NCI-H345 (cell line): ENCODE measurements at places on chromosomes 7 and 10.
A peak's percentile ranks its signal among the peaks of the same experiment; 100 is the strongest.

- peak; percentile 77 for DNase-seq
Measured at GRCh38 chr7:97006055-97006815, 882 bp downstream of the DLX6 start.

DNA sequence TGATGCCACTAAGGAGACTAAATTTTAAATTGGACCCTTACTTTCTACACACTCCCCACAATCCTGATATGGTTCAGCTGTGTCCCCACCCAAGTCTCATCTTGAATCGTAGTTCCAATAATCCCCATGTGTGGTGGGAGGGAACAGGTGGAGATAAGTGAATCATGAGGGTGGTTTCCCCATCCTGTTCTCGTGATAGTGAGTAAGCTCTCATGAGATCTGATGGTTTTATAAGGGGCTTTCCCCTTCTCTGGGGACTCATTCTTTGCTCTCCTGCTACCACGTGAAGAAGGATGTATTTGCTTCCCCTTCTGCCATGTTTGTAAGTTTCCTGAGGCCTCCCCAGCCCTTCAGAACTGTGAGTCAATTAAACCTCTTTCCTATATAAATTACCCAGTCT lies 18.4 kb upstream of the BET1 start:
- DNase-seq, result no peak

DNA sequence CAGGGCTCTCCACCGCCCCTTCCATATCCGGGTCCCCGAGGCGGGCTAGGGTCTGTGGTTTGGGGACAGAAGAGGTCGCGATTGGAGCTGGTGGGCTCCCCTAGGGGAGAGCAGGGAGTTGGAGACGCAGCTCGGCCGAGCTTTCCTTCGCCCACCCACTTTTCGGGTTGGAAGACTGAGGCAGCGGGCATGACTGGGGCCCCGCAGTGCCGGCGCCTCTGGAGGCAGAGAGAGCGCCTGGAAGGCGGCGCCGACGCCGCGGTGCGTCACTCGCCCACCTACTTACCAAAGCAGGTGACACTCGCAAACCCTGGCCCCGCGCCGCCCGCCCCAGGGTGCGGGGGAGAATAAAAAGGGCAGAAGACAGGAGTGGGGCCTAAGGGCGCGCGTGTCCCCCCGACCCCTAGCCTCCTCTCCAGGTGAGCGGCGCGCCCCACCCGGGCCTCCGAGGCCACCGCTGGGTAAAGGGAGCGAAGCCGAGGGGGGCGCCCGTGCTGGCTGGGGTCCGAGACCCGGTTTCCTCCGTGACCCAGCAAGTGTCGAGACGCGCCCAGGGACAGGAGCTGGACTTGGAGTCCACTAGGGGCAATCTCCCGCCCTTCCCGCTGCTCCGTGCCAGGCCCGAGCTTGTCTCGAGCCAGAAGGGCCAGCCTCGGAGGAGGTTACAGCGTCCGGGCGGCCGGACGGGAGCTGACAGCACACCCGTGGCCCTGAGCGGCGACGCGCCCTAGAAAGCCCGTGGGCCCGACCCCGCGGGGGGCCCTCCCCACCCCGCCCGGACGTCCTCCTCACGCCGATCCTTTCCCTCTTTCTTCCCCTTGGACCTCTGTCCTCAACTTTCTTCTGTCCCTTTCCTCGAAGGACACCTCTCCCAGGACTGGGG lies 34.4 kb upstream of the GRID1 start:
- no peak for DNase-seq

DNA sequence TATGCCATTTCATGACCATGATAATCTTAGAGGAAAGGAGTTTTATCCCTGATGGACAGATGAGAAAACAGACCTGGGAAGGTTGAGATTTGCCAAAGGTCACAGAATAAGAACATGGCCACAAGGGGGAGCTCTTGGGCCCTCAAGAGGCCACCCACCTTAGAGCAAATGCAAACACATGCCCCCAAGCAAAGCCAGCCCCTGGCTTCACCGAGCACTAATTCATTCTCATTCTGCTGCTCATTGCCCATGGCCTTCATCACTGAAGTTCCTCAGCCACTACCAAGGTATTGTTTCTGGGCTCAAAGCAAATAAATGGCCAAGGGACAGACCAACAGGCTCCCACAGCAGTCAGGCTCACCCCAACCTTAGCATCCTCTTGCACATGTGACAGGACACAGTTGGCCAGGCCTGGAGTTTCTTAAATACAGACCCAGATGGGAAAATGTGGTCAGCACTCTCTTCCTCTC lies 44.2 kb downstream of the PDLIM1 start:
- DNase-seq, result peak; percentile 47

DNA sequence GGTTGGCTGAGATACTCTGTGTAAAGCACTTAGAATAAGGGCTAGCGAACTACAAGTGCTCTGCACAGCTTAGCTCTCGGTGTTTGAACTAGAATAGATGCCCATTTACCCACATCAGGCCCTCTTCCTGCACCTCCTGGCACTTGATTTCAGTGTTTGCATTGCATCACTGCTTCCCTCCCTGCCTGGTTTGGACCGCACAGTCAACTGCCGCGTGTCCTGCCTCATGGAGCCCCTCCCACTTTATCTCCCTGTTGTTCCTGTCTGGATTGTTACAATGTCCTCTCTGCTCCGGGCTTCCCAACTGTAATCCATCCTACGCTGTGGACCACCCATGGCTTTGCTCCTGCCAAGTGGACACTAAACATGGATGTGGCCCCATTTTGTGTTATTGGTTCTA lies 2.3 kb downstream of the FAM107B start:
- no peak for DNase-seq

DNA sequence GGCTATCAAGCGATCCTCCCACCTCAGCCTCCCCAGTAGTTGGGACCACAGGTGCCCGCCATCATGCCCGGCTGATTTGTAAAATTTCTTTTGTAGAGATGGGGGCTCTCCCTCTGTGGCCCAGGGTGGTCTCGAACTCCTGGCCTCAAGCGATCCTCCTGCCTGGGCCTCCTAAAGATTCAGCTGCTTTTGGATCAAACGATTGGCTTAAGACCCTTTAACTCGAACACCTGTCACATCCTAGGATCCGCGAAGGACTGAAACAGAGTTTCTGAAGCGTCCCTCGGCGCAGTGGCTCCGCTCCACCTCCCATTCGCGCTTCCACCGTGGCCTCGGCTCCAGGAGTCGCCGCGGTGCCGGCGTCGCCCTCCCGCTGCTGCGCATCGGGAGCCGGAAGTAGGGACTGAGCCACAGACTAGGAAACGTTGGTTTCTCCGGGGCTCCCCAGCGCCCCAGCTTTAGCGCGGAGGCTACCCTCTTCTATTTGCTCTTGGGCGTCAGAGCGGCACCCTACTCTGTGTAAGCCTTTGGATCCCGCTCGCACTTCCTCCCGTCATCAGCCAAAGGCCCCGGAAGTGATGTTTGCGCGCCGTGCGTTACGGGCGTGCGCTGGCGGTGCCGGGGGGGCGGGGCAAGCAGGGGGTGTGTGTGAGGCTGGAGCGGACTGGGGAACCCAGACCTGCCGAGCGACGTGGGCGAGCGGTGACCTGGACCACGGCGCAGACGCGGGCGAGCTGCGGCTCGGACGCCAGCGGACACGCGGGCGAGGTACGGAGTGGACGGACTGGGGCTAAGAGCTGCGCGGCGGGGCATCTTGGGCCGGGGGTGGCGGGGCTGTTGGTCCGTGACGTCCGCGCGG lies 53.0 kb downstream of the KCTD7 start:
- DNase-seq, result peak; percentile 95

- DNase-seq, result no peak
Measured at GRCh38 chr10:52668024-52668423, 104.6 kb downstream of the MBL2 start.

DNA sequence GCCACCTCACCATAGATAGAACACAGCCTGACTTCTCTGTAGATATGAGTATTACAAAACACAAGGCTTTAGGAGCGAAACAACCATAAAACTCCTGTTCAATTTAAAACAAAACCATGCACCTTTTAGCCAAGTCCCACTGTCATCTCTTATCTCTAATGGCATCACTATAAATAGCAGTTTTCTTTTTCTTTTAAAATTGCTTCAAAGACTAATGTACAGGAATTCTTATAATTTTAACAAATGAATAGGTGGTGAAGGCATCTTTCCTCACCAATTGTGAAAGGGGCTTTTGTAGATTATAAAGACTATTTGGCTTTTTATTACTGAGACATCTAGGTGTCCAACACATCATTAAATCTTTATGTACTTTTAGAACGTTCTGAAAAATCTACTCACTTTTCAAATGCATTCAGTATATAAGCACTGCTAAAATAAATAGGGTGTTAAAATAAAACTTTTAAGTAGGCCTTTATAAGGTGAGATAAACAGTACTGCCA lies 205.7 kb upstream of the GRM3 start:
- DNase-seq, result no peak

- DNase-seq, result peak; percentile 2
Measured at GRCh38 chr10:117214401-117214800, 17.1 kb downstream of the KCNK18 start.

GRCh38 chr7:4739528-4739992 lies 35.9 kb upstream of the AP5Z1 start:
- DNase-seq, result no peak

GRCh38 chr10:129833468-129833950 lies 130.6 kb downstream of the EBF3 start:
- no peak for DNase-seq

DNA sequence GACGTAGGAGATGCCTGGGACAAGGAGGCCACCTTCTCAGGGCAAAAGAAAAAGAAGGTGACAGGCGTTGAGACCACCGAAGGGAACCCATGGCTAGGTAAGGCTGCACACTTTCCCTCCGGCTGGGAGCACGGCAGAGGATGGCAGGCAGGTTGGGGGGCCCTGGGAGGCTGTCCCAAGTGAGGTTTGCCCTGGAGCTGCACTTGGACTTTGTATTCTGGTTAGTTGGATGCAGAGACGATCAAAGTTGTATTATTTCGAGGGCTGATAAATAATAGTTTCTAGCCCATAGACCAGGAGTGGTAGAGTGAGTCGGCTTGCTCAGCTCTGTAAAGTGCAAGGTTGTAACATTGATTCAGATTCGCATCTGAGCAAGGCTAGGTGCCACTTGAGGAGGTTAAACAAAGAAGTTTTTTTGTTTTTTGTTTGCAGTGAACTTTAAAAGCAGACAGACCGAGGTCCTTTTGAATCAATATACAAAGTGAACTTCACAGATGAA lies 608 bp downstream of the ENTPD7 start:
- DNase-seq, result peak; percentile 5

DNA sequence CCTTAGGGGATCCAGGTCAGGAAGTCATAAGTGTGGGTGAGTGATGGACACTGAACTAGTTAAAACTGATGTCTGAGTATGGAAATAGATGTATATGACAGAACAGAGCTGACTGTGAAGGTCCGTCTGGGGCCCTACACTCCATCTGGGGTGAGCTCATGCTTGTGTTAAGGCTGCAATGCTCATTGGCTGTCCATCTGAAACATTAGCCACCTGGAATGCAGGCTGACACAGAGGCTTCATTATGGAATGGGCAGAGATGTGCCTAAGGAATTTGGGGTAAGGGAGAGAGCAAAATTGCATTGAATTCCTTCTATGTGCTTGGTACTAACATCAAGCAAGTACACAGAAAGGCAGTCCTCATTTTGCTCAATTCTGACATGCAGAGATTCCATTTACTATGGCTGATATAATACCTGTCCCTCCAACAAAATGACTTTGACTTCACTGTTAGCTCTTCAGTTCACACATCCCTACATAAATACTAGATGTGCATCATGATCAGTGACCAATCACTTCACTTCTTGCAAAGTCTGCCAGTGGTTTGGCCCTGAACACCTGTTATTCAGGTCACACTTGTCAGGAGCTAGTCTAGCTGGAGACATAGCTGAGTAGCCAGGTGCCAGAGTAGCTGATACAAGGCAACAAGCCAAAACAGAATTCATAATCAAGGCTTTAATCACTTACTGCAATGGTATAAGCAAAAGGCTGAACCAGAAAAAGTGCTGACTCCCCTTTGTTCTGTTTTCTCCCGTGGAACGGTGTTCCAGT lies 128.9 kb upstream of the VWC2 start:
- DNase-seq, result no peak

GRCh38 chr7:92206672-92207071 lies 27.7 kb upstream of the LRRD1 start:
- no peak for DNase-seq

DNA sequence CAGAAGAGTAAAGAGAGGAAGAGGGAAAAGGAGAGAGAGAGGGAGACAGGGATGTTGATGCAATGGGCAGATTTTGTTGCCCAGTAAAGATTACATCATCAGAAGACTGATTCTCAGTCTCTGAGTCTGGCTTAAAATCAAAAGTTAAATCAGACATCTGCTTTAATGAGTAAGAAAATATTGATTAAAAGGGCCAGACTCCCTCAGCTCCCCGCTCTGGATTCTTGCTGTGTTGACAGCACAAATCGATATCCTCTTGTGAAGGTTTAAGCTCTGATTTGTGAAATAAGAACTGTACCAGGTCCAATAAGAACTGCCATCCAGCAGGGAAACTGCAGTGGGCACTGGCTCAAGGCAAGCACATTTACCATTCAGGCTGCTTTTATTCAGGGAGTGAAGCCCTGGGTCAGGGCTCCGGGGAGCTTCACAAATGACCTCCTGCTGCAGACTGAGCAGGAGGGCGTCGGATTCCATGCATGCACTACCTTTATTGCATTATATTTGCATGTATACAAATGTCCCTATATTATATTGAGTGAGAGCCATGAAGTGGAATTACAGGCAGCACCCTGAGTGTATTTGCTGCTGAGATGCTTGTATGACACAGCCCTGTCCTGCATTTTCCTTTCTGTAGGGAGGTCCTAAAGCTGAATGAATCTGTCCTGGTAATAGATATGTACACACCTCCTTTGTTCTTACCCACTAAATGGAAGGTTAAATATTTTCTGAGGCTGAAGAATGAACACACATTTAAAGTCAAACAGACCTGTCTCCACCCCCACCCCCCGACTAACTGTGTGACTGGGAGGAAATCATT lies 401.5 kb downstream of the REEP3 start:
- DNase-seq, result no peak

GRCh38 chr10:71812016-71812912 lies 38.8 kb downstream of the PSAP start:
- peak; percentile 7 for DNase-seq

DNA sequence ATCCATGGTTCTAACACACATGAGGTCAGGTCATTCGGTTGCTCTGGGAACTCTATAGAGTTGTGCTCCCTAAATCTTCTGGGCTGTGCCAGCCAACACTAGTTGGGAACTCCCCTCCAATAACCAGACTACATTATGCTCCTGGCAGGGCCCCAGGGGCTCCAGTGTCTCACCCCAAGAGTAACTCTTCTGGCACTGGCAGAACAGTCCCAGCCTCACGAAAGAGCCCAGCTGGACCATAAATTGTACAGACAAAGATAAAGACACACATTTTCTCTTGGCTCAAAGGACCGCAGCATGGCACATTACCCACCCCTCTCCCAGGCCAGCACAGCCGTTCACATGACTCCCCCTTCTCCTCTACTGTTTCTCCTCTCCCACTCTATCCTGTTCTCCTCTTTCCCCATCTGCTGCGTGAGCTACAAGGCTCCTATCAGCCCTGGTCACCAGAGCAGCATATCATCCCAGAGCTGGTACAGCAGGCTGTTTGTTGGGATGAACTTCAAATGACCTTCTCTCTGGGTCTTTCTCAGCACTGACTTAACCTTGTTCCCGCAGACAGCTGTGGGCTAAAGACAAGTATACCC lies 230.6 kb downstream of the PLXNA4 start:
- DNase-seq, result no peak

GRCh38 chr7:139674341-139674740 lies 103.5 kb downstream of the HIPK2 start:
- DNase-seq, result no peak

GRCh38 chr10:125082881-125083575 lies 77.3 kb downstream of the CTBP2 start:
- no peak for DNase-seq
